Stimulated activated CD4-positive, alpha-beta T cell treated with anti-CD3 and anti-CD28 coated beads, Interleukin-2, amount 100 ng/mL, for 24 hours (primary cell): ENCODE measurements at places on chromosomes 11 and 22.

DNA sequence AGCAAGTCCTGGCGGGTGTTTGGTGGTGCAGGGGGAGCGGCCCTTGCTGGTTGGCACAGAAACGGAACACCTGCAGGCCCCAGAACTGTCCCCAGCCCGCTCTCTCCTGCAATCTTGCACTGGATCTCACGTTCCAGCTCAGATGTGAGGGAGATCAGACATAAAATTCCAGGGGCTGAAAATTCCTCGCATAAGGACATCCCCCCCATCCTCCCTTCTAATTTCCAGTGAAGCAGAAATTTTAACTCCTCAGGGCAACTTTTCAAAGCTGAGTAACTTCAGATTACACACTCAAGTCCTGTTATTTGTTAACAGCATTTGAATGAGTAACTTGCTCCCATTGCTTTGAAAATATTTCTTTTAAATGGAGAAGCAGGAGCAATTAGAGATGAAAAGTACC is 40.3 kb upstream of the RASSF10 start:
- no peak for DNase-seq

DNA sequence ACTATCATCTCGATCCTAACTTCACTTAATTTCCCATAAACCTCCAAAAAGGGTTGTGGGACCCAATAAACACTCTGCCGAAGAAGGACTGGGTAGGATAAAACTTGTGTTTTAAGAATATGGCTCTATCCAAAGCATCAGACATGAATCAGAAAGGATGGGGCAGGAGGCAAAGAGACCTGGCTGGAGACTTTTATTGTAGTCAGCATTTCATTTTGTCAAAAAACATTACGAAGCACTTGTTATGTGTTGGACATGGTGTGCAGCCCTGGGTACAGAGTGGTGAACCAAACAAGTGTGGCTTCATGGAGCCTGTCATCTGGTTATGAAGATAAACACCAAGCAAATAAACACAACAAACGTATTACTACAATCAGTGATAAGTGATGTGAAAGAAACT is 17.3 kb downstream of the IL10RA start:
- peak; percentile 13 for DNase-seq

- no peak for DNase-seq
Observed at GRCh38 chr22:45124176-45124847, 39.4 kb upstream of the NUP50 start.

DNA sequence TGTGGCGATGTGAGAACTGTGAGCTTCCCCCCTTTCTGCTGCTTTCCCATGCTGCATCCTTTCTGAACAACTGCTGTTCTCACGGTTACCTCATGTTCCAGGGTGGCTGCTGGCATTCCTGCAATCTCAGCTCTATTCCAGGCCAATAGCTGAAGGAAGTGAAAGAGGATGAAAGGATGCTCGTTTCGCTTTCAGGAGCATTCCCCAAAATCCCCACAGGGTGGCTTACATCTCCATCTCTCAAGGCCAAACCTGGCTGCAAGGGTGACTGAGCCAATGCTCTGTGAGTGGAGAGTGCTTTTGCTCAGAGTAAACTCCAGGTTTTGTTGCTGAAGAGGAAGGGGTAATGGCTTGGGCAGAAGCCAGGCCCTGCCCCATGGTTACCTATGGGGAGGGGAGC is 848.2 kb downstream of the BRD1 start:
- no peak for DNase-seq

DNA sequence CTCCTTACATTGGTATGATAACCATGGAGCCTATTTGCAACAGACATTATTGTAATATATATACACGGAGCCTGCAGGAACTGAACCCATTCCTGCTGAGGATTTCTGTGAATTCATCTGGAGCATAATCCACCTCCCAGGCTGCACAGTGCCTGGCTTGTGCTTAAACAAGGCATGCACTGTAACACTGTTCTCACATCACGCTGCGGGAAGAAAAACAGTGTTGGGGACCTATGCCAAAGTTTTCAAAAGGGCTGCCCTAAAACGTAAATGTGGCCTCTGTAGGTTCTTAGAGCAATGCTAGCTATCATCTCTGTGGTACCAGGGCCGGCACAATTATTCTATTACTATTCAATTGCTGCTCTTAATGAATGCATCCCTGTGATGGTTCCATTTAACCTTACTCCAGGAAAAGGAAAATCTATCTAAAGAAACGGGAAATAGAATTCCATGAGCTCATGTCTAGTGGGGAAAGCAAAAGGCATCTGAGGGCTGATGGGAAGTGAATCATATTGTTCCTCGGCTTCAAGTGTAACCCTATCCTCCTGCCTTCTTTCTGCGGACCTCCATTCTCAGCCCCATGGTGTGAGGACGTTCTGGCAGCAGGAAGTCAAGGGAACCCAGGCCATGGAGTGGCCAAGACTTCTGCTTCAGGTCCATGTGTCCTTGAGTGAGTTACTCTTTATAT is 525.5 kb downstream of the SOX6 start:
- no peak for DNase-seq

DNA sequence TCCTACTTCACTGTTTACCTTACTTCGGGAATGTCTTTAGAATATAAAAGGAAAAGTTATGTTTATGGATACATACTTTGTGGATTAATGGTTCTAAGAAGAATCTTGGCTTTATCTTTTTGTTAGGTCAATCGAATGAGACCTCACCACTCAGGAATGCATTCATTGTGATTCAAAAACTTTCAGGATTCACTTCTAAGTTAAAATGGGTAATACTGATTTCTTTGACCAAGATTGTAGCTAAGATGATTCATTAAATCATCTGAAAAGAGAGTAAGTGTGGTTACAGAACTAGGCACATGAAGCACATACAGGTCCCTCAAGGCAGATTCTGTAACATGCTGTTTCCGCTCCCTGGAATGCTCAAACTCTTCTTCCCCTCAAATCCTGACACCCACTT is 716.4 kb downstream of the KCNA4 start:
- DNase-seq: no peak

DNA sequence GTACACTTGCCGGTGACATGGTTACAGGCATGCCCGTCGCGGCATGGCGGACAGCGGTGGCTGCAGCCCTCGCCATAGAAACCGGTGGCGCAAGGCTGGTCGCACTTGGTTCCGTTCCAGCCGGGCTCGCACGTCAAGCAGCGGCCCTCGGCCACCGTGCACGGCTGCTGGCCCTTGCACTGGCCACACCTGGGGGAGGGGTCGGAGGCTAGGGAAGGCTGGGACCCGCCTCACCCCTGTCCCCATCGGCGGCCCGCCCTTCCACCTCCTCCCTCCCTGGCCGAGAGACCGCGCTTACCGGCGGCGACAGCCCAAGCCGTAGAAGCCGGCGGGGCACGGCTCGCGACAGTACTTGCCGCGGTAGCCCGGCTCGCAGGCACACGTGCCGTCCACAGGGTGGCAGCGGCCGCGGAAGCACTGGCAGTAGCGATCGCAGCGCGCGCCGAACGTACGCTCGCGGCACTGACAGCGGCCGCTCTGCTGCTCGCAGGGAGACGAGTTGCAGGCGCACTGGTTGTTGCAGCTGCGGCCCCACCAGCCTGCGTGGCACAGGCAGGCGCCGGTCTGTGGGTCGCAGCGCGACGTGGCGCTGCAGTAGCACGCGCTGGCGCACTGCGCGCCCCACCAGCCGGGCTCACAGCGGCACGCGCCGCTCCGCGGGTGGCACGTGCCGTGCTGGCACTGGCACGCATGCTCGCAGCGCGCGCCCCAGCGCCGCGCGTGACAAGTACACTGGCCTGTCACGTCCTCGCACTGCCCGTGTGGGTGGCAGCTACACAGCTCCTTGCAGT is 6.7 kb downstream of the SCARF2 start:
- peak; percentile 71 for DNase-seq

- no peak for DNase-seq
Observed at GRCh38 chr22:42194953-42195352, 64.3 kb upstream of the CYP2D6 start.

GRCh38 chr11:125176866-125177265 is 12.3 kb downstream of the PKNOX2 start:
- DNase-seq: no peak
